Activated T-cell treated with anti-CD3 and anti-CD28 coated beads for 1 hour (primary cell): ENCODE measurements at places on chromosomes 12 and 14.

- DNase-seq, result no peak
Observed at GRCh38 chr12:101713059-101713682, 15.7 kb downstream of the CHPT1 start.

GRCh38 chr14:65035049-65035448, 48.4 kb downstream of the FNTB start:
- DNase-seq, result no peak

- no peak for DNase-seq
Observed at GRCh38 chr12:6664902-6665301, 2.0 kb upstream of the ING4 start.

GRCh38 chr12:107122452-107122958, 29.2 kb upstream of the CRY1 start:
- DNase-seq, result no peak

- no peak for DNase-seq
Observed at GRCh38 chr14:53921027-53921426, 35.6 kb downstream of the BMP4 start.
